ENCODE measurements at places on chromosomes 12 and 14. TPM values are rescaled to one million over a fixed set of nuclear protein-coding genes. Genes with fewer than 3 reads are reported as not detected.
A peak's percentile ranks its signal among the peaks of the same experiment; 100 is the strongest.

The FAM186B gene
- 0.42 TPM for total RNA-seq

The LRRK2 gene
- 351 TPM for total RNA-seq

The SERPINA9 gene
- not detected for total RNA-seq

DNA sequence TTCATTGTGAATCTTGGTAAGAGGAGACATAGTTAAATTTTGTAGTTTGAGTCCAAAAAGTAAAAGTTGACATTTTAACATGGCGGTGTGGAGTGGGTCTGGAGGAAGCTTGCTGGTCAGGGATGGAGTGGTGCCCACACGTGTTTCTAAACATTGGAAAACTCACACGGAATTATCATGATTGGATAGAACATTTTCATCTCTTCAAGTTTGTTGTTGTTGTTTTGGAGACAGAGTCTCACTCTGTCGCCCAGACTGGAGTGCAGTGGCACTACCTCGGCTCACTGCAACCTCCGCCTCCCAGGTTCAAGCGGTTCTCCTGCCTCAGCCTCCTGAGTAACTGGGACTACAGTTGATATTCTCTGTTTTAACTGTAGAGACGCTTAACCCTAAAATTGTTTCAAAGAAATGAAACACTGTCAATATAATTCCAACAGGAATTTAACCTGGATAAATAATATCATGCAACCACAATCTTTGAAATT is 502 bp upstream of the MBIP start:
- H3K4me3 ChIP-seq = peak overlapping the region; percentile 64
- H3K27ac ChIP-seq = peak overlapping the region; percentile 72
- H3K4me1 ChIP-seq = no peaks in the 10 kb centered on the region
- H3K27me3 ChIP-seq = peaks cover 4% of the 10 kb centered on the region

- peak; percentile 90 for DNase-seq
- H3K4me1 ChIP-seq = peaks cover 61% of the 10 kb centered on the region
- H3K27me3 ChIP-seq = no peaks in the 10 kb centered on the region
- H3K36me3 ChIP-seq = no peaks in the 10 kb centered on the region
- H3K27ac ChIP-seq = peak overlapping the region; percentile 85
Measured at GRCh38 chr14:35331605-35332516, 39.7 kb downstream of the PSMA6 start.
